ENCODE measurements at places on chromosomes 1 and 21.
A peak's percentile ranks its signal among the peaks of the same experiment; 100 is the strongest.

GRCh38 chr1:159795534-159795933 is 6.6 kb upstream of the FCRL6 start:
- no peak for DNase-seq

- DNase-seq, result no peak
These were observed 28.9 kb downstream of the MPZL1 start for GRCh38 chr1:167750641-167751040.

DNA sequence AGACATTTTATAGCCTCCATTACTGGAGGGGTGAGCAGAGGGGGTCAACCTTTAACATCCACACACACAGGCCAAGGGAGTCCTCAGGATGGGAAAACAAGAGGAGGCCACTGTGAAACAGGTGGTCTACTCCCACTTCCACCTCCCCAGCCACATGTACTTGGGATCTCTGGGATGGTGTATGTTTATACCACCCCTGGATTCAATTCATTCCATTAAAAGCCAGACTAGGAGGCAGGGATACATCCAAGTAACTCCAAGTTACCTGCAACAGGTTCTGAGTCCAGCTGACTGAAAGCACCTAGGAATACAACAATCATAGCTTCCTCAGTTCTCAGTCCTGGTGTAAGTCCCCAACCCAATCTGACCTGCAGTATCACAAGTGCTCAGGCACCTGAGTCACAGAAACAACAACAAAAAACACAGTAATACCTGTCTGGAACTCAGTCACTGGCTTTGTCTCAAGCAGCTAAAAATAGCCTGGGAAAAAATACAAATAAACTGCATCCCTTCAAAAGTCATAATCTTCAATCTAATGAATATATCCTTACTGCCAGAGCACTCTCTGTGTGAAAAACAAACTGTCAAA is 9.8 kb downstream of the ERI3 start:
- DNase-seq, result no peak

GRCh38 chr1:10257851-10258250 is 47.5 kb downstream of the KIF1B start:
- no peak for DNase-seq

- no peak for DNase-seq
These were observed 20.3 kb downstream of the EPB41 start for GRCh38 chr1:28934676-28935075.

DNA sequence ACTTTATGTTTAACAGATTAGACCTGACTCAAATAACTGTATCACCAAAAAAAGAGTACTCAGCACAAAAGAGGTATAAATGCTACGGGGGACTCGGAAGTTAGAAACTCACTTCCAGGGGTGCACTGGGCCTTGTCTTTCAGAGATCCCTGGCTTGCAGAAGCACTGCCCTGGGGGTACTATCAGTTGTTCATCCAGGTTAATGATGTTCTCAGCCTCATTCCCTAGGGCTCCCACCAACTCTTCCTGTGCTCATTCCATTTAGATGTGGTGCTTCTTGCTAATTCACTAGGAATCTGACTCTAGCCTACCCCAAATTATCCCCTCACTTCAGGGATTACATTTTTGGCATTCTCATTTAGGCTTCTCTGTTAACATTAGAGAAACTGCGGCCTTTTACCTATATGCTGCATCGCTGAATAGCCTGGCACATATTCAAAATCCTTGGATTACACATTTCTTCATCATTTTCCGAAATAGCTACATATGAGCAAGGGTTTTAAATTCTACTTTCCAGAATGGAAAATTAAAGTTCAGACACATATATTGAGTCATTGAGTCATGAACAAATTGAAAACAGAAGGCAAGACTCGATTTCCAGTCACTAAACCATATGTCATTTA is 338.5 kb downstream of the KCTD3 start:
- DNase-seq, result no peak

DNA sequence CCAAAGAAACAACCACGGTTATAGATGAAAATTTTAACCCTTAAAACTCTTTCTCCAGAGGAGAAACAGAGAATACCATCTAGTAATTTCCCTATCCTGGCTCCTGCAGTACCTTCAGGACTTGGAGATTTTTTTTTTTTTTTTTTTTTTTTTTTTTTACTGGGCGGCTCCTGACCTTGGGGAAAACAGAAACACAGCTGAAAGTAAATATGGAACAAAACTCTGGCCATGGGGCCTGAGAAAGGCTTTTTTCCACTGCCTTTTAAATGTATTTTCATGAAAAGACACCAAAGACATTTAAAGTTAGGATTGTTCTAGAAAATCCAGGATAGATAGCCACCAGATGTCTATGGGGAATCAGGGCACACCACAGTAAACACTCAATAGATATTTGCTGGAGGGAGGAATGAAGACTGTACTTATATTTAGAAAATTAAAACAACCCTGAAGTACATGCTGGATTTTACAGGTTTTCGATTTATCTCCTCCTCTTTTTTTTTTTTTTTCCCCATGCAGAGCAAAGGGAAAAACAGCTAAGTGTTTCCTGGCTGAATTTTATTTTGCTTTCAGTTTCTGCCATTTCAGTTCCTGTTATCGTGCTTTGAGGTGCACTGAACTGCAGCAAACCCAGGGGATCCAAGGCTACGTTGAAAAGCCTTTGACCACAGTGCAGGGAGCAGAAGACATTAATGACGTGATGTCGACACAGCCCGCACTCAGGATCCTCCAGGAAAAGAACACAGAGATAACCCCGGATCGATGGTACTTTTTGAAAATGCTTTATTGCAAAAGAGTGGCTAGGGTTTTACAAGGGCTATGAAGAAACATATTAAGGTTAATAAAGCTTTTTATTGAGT is 35.7 kb upstream of the CNN3 start:
- DNase-seq, result peak; percentile 58

DNA sequence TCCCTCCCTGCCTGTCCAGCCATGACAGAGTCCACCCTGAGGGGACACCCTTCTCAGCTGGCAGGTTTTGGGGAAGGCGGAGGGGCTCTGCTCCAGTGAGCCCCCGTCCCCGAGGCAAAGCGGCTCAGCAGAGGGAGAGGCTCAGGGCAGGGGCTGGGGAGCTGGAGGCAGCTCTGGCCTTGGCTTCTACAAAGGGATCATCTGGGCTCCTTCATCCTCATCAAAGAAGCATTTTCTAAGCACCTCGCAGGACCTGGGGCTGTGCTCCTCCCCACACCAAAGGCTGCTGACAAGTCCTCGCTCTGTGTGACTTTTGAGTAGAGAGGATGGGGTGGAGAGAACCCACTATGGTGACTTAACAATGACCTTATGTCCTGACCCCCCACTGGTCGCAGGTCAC is 21.0 kb upstream of the CLSTN1 start:
- DNase-seq, result no peak

Measured in CD4-positive, alpha-beta T cell (primary cell).